ENCODE measurements at places on chromosomes 5 and 9.

- DNase-seq: no peak
Measured at GRCh38 chr5:178080618-178081410, 32.5 kb upstream of the N4BP3 start.

DNA sequence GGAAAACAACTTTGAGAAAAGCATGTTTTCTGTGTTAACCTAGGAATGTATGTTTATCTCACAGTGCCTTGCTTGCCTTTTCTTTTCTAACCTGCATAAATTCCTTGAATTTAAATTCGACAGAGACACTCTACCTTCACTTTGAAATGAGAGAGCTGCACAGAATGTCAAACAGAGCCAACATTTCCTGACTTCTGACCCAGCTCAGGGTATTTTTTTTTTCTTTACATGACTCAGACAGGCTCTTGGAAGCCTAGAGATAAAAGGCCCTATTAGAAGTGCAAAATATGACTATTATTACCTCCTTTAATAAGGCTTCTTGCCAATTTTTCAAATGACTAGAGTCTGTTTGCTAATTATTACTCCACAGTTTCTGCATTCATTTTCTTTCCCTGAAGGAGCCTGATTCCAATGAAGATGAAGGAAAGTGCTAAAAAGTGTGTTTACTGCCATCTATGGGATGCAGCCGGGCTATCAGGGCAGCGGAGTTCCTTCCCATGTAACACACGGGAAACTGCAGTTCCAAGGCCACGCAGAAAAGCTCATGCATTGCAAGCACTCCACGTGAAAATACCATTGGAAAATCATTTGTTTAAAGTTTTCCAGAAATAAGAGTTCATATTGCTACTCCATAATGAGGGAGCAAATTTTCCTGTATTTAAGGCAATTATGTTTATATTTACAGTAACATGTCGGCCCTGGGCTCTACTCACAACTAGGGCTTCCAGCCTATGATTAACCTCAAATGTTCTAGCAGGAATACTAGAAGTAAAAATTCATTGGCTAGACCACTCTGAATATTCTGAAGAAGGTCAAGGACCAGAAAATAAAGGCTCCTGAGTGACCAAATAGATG lies 485.6 kb downstream of the ZSWIM6 start:
- DNase-seq: no peak

GRCh38 chr9:88056876-88057275 lies 81.4 kb downstream of the SPATA31C2 start:
- no peak for DNase-seq

GRCh38 chr5:19853616-19854240 lies 134.3 kb downstream of the CDH18 start:
- no peak for DNase-seq

DNA sequence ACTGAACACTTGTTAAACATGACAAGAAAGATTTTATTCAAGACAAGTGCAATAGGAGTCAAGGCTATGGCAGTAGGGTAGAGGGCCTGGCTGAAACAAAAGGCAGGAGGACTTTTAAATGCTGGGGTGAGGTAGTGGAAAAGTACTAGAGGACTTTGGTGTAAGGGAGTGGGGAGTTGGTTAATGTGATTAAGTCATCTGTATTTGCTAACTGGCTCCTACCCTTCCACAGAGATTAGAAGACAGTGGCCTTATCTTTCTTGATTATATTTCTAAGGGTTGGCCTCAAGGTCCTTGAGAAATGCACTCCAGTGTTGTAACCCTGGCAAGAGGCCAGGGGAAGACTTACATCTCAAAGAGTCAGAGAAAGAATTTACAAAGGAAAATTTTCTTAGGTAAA lies 160.2 kb upstream of the FTMT start:
- no peak for DNase-seq

DNA sequence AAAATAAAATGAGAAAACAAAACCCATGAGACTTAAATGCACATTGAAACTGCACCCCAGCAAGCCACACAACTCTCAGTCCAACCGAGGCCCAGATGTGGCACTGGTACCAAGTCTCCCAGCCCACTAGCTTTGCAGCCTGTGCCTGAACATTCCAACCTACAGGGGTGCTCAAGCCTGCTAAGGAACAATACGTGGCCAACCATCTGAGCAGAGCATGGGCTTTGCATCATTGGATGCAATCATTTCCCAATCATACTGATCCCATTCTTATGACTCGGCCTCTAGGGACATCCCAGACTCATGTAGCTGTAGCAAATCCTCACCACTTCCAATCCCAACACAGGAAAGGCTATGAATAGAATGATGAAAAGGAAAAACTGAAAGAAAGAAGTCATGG lies 297.2 kb downstream of the SPOCK1 start:
- no peak for DNase-seq

- DNase-seq: no peak
Measured at GRCh38 chr9:101516655-101517054, 17.0 kb upstream of the RNF20 start.

- no peak for DNase-seq
Measured at GRCh38 chr5:128774605-128775004, 190.7 kb upstream of the SLC27A6 start.

- no peak for DNase-seq
Measured at GRCh38 chr5:132556153-132556762, 519 bp upstream of the RAD50 start.

DNA sequence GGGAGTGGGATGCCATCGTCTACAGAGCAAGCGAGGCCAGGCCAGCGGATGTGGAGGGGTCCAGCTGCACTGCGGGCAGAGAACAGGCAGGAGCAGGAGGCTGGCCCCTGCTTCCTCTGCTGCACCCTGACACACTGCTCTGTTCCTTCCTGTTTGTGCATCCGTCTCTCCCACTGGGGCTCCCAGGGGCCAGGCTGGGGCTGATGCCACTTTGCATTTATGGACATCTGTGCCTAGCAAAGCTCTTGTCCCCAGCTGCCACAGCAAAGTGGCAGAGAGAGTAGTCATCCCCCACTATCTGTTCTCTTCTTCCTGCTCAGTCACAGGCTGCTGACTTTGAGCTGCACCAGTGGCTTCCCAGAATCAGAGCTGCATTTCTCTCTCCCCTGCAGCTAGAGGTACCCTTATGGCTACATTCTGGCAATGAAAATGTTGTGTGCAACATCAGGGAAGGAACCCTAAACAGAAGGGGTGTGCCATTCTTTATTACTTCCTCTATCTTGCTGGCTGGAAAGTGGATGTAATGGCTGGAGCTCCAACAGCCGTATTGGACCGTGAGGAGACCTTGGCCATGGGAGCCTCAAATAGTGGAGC lies 4.2 kb upstream of the NINJ1 start:
- no peak for DNase-seq

- no peak for DNase-seq
Measured at GRCh38 chr5:14225173-14225834, 82.2 kb downstream of the TRIO start.

DNA sequence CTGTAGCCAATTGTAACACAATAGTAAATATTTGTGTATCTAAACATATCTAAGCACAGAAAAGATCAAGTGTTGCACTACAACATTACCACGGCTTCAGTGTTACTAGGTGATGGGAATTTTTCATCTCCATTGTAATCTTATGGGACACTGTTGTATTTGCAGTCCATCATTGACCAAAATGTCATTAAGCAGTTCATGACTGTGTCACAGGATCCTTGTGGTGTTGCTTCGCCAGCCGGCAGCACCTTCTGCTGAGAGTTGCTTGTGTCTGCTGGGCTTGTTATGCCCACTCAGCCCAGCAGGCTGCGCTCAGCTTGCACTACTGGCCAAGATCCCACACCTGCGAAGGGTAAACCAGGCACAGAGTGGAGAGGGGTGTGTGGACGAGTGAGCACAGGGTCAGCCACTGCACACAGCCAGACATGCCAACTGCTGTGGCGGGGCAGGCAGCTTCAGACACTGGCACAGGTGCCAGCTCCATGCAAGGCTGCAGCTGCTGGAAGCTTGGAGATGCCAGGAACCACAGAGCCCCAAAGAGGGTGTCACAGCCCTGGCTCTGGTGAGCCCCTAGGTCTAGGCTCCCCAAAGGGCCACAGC lies 273.7 kb downstream of the CETN3 start:
- no peak for DNase-seq

- no peak for DNase-seq
Measured at GRCh38 chr9:130940027-130940549, 1.0 kb upstream of the FIBCD1 start.

- DNase-seq: no peak
Measured at GRCh38 chr5:151085517-151086041, 4.7 kb upstream of the TNIP1 start.

- no peak for DNase-seq
Measured at GRCh38 chr5:38780945-38781344, 64.9 kb upstream of the OSMR start.

DNA sequence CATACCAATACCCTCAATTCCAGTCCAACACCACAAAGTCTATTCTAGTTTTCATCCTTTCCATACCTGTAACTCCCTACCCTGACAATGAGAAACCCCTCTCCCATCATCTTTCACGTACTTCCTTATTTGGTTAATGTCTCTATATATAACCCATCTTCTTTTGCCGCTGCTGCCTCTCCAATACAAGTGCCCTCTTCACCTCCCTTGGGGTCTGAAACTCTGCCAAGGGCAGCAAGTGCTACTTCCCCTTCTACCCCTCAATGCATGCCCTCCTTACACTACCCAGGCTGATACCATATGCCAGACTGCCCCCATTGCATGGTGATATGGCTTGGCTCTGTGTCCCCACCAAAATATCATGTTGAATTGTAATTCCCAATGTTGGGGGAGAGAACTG lies 24.4 kb upstream of the SMIM15 start:
- DNase-seq: no peak

GRCh38 chr5:95733107-95733665 lies 2.0 kb downstream of the RHOBTB3 start:
- no peak for DNase-seq

DNA sequence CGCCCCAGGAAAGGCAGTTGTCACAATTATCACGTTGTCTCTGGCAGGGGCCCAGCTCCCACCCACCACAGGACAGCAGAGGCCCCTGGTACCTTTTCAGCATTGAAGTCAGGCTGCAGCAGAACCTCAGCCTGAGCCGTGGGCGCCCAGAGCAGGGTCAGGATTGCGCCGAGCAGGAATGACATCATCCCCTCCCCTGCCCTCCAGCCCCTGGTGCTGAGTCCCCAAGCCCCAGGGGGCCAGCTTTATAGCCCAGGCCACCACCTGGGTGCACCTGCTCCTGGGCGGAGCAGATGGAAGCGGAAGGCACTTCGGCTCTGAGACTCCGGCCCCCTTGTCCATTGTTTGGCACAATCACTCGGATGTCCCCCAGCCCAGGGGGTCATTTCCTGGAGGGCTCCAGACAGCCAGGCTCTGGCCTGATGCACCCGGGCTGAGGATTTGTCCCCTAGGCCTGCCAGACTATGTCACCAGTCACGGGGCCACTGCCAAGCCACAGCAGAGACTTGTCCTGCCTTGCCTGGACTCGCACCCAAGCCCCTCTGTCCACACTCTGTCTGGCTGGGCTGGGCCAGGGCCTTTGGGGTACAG lies at the start of gene LCN15:
Gene LCN15 (minus strand): TSS at position 218 of the 591 bp plus-strand sequence. CDS start 30 bp downstream, at position 188.
- DNase-seq: no peak

DNA sequence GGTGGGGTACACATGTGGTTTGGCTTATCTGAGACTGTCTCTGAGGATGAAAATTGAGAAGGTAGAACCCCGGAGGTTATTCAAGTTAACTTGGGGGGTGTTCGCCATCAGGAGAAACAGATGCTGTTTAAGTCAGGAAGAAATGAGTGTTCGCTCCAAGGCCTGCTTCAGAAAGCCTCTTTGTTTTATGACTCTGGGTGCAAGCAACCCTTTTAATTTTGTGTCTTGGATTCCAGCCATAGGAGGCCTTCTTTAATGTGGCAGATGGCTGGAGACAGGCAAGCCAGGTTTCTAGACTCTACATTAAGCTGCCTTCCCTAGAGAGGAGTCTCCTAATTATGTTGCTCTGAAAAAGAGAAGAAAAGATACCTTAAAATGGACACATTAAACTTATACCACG lies 4.2 kb upstream of the SMAD5 start:
- no peak for DNase-seq

GRCh38 chr5:100789694-100790093 lies 113.4 kb downstream of the ST8SIA4 start:
- no peak for DNase-seq

- no peak for DNase-seq
Measured at GRCh38 chr5:137231540-137231939, 267.6 kb downstream of the SPOCK1 start.
